ENCODE measurements at places on chromosomes 1 and 21.
A peak's percentile ranks its signal among the peaks of the same experiment; 100 is the strongest.

GRCh38 chr1:30842697-30843354 is 65.7 kb downstream of the SDC3 start:
- H3K27me3 ChIP-seq, result peaks cover 53% of the 10 kb centered on the region
- no peak for DNase-seq
- H3K4me1 ChIP-seq, result no peaks in the 10 kb centered on the region
- H3K27ac ChIP-seq, result no peak overlapping the region

- no peaks in the 10 kb centered on the region for H3K36me3 ChIP-seq
- no peaks in the 10 kb centered on the region for H3K4me1 ChIP-seq
- H3K27ac ChIP-seq, result no peak overlapping the region
- H3K4me3 ChIP-seq, result no peak overlapping the region
- DNase-seq, result no peak
- peaks cover 14% of the 10 kb centered on the region for H3K27me3 ChIP-seq
These were observed 57.7 kb upstream of the DPT start for GRCh38 chr1:168786476-168787330.

- H3K27ac ChIP-seq, result no peak overlapping the region
- no peaks in the 10 kb centered on the region for H3K36me3 ChIP-seq
- H3K27me3 ChIP-seq, result no peaks in the 10 kb centered on the region
- peaks cover 7% of the 10 kb centered on the region for H3K4me1 ChIP-seq
- DNase-seq, result no peak
These were observed 198.9 kb upstream of the UBE2U start for GRCh38 chr1:64004451-64005025.

GRCh38 chr1:25197982-25198662 is 34.2 kb downstream of the SYF2 start:
- peaks cover 2% of the 10 kb centered on the region for H3K4me1 ChIP-seq
- H3K27ac ChIP-seq, result no peak overlapping the region
- no peak for DNase-seq
- H3K4me3 ChIP-seq, result no peak overlapping the region
- peaks cover 5% of the 10 kb centered on the region for H3K27me3 ChIP-seq
- no peaks in the 10 kb centered on the region for H3K36me3 ChIP-seq

DNA sequence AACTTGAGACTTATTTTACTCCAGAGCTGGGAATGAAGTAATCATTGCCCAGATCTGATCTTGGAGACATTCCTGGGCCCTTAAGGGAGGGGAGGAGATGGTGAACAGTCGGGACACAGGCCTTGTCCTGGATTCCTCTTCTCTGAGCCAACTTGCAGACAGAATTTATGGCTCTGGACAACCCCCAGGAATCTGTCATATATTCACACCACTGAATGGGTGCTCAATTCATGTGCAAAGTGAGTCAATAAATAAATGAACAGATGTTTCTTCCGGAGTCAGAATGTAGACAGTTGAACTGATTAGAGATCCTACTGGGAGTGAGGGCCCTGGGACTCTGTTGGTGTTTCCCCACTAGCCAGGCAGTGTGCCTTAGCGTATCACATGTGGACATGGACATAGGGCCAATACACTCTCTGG is 2.6 kb downstream of the TUFT1 start:
- H3K4me1 ChIP-seq, result peaks cover 25% of the 10 kb centered on the region
- H3K27me3 ChIP-seq, result peaks cover 8% of the 10 kb centered on the region
- no peaks in the 10 kb centered on the region for H3K36me3 ChIP-seq

DNA sequence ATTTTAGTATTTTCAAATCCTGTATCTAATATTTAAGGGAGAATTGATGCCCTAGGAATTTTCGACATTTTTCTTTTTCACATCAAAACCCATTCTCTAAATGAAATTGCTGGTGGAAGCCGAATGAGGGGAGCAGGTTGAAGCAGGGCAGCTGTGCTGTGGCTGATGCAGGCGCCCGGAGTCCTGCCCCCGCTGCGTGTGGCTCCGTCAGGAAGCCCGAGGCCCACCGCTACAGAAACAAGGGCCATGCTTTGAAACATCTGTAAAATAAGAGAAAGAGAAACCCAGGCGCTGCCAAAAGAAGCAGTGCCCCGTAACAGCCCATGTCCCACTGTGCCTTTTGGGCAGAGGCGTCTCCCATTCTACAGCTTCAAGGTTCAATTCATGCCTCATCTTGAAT is 41.1 kb downstream of the TENT5C start:
- no peak overlapping the region for H3K27ac ChIP-seq
- H3K4me1 ChIP-seq, result peaks cover 22% of the 10 kb centered on the region
- DNase-seq, result no peak
- no peak overlapping the region for H3K4me3 ChIP-seq

- H3K27ac ChIP-seq, result no peak overlapping the region
- H3K36me3 ChIP-seq, result no peaks in the 10 kb centered on the region
- H3K4me1 ChIP-seq, result no peaks in the 10 kb centered on the region
- H3K27me3 ChIP-seq, result peaks cover 15% of the 10 kb centered on the region
- no peak overlapping the region for H3K4me3 ChIP-seq
- DNase-seq, result no peak
These were observed 35.7 kb upstream of the MAN1C1 start for GRCh38 chr1:25580927-25581326.

DNA sequence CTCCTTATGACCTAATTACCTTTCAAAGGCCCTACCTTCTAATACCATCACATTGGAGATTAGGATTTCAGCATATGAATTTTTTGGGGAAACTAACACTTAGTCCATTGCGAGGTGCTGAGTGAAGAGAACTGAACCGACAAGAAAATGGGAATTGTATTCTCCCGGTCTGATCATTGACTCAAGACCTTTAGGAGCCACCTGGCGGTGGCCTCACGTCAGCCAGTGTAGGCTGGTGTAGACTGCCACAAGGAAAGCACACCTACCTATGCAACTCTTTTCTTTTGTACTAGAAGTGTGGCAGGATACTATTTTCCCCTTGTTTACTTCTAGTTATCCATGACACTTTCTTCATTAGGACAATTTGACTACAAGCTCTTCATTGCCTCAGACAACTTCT is 333.5 kb upstream of the B3GALT2 start:
- H3K4me3 ChIP-seq, result no peak overlapping the region

DNA sequence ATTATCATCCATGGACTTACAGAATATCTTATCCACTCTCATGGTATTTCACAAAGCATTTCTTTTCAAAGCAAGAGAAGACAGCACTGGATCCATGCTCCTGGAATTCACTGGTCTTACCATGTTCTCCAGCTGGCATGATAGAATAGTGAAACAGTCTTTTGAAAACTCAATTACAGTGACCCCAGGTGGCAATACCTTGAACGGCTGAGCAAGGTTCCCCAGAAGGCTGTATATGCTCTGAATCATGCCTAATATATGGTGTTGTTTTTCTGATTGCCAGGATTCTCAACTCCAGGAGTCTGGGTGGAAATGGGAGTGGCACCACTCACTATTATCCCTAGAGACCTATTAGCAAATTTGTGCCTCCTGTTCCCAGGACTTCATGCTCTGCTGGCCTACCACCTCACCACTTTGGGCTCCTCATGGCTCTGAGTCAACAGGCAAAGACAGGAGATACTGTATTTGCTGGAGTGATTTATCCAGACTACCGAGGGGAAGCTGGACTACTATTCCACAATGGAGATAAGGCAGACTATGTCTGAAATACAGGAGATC is 87.6 kb downstream of the CATSPERE start:
- H3K4me3 ChIP-seq, result no peak overlapping the region
- H3K27me3 ChIP-seq, result no peaks in the 10 kb centered on the region
- no peaks in the 10 kb centered on the region for H3K36me3 ChIP-seq

- no peak for DNase-seq
- H3K4me1 ChIP-seq, result peaks cover 21% of the 10 kb centered on the region
- no peak overlapping the region for H3K4me3 ChIP-seq
- H3K27ac ChIP-seq, result no peak overlapping the region
- no peaks in the 10 kb centered on the region for H3K36me3 ChIP-seq
These were observed 39.7 kb upstream of the KCNA3 start for GRCh38 chr1:110714374-110714995.

DNA sequence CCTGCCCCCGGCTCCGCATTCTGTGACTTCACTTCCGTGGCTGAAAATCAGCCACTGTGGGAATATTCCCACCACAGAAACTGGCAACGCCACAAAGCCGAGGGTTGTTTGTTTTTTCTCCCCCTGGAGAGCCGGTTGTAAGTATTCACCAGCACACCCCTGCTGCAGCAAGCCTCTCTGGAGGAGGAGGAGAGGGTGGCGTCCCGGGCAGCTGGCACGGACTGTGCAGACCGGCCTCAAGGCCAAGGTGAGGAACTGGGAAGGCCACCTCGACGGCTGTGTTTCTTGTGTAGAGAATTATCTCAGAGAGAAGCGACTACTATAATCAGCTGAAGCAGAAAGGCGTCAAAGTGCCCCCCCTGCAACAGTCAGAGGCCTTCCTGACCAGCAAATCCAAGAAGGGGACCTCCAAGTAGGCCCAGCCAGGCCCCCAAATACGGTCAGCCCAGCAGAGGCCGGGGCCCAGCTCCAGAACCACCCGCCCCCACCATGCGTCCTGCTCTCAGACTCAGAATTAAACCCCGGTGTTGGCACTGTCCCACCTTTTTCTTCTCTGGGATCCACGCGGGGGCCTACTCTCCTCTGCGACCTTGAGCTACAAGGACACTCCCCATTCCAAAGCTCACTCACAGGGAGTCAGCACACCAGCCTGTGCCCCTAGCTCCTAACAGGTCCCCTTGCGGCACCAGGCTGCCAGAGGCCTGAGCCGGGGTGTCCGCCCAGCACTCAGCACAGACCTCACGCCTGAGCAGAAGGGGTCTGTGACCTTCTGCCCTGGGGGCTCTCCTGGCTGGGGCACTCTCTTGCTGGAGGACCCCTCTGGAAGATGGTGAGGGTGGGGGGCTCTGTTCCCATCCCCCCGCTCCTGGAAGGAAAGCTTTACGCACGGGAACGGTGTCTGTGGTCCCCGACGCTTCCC is 1.2 kb upstream of the SMIM1 start:
- H3K4me1 ChIP-seq, result peaks cover 9% of the 10 kb centered on the region
- no peak for DNase-seq
- H3K27ac ChIP-seq, result peak overlapping the region; percentile 58

- H3K27me3 ChIP-seq, result no peaks in the 10 kb centered on the region
- H3K36me3 ChIP-seq, result no peaks in the 10 kb centered on the region
- H3K4me1 ChIP-seq, result no peaks in the 10 kb centered on the region
- no peak overlapping the region for H3K27ac ChIP-seq
These were observed 115.5 kb upstream of the NCAM2 start for GRCh38 chr21:20882462-20883407.

DNA sequence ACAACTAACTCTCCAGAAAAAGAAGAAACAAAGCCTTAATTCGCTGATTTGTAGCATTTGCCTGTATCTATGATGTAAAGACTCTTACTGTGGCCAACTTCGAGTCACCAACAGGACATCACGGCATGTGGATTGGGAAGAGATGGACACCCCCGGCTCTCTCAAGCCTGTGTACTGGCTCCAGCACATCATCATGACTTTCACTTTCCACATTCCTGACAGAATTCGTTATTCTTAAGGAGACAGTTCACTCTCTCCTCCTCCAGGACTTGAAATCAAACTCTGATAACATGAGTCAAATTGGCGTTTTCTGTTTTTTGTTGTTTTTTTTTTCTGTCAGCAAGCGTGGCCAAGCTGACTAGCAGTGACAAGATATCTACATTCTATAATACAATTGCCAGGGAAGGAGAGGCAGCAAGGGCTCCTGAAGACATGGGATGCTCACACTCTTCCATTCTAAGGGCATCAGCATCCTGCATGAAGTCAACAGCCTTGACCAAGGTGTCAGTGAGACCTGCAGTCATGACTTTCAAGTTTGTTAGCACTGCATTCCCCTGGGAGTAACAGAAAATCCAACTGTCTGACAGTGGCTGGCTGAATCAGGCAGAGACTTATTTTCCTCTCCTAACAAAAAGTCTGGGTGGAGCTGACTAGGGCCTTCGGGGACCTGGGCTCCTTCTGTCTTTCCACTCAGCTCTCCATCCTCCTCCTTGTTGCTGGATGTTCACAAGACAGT is 13.3 kb upstream of the TRAF3IP3 start:
- no peaks in the 10 kb centered on the region for H3K27me3 ChIP-seq
- H3K27ac ChIP-seq, result peak overlapping the region; percentile 84
- no peak overlapping the region for H3K4me3 ChIP-seq
- H3K36me3 ChIP-seq, result peaks cover 10% of the 10 kb centered on the region
- H3K4me1 ChIP-seq, result peaks cover 48% of the 10 kb centered on the region
- DNase-seq, result no peak

DNA sequence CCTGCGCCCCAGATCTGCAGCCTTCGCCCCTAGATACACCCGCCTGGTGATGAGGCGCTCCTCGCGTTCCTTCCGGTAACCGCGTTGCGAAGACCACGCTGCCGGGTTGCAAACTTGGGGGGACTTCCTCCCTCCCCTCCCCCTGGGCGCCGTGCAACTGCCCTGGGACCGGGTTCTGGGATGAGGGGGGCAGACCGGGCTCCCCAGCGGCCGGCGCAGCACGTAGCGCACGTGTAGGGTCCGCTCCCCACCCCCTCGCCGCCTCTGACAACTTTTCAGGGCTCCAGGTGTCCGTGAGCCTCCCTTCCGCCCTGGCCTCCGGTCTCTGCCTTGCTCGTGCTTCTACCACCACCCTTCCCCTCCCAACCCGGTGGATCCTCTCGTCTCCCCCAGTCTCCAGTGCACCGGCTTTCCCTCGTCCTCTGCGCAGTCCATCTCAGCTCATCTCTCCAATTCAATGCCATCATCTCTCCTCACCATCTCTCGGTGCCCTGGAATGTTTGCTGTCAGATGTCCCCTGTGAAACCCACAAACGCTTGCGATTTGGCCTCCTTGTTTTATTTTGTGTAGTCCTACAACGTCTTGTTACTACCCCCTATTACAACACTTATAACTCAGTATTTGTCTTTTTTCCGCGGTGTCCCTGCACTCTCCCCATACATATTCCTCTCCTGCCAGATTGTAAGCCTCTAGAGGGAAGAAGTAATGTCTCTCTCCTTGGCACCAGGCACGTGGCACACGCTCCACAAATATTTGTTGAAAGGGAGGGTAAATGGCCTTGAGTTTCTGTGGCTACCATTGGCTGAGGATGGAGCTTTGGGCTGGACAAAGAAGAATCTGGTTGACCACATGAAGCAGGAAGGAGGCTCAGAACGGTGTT is 782 bp downstream of the PCAT6 start:
- peak overlapping the region; percentile 85 for H3K4me3 ChIP-seq
- H3K36me3 ChIP-seq, result peaks cover 2% of the 10 kb centered on the region
- peaks cover 26% of the 10 kb centered on the region for H3K27me3 ChIP-seq
- no peak for DNase-seq
- peaks cover 29% of the 10 kb centered on the region for H3K4me1 ChIP-seq

- H3K36me3 ChIP-seq, result no peaks in the 10 kb centered on the region
- no peak overlapping the region for H3K27ac ChIP-seq
- no peaks in the 10 kb centered on the region for H3K4me1 ChIP-seq
- H3K4me3 ChIP-seq, result no peak overlapping the region
- peaks cover 3% of the 10 kb centered on the region for H3K27me3 ChIP-seq
These were observed 112.9 kb downstream of the HLX start for GRCh38 chr1:220991959-220992704.
